ENCODE measurements at places on chromosomes 1 and 21.
A peak's percentile ranks its signal among the peaks of the same experiment; 100 is the strongest.

DNA sequence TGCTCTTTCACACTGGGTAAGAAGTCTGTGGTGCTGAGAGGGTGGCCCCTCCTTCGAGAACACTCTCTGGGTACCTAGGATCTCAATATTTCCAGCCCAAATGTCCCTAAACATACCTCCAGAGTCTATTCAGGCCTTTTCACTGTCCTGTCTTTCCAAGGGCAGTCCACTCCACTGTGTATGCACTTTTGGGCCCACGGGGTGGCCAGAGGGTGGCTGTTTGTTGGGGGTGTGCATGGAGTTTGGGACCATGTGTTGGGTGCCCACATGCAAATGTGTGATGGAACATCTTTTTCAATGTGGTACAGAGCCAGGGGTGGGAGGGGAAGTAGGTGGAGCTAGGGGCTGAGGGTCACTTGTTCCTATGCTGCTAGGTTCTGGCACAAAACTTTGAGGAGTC lies 87.5 kb downstream of the FAM78B start:
- DNase-seq: no peak

DNA sequence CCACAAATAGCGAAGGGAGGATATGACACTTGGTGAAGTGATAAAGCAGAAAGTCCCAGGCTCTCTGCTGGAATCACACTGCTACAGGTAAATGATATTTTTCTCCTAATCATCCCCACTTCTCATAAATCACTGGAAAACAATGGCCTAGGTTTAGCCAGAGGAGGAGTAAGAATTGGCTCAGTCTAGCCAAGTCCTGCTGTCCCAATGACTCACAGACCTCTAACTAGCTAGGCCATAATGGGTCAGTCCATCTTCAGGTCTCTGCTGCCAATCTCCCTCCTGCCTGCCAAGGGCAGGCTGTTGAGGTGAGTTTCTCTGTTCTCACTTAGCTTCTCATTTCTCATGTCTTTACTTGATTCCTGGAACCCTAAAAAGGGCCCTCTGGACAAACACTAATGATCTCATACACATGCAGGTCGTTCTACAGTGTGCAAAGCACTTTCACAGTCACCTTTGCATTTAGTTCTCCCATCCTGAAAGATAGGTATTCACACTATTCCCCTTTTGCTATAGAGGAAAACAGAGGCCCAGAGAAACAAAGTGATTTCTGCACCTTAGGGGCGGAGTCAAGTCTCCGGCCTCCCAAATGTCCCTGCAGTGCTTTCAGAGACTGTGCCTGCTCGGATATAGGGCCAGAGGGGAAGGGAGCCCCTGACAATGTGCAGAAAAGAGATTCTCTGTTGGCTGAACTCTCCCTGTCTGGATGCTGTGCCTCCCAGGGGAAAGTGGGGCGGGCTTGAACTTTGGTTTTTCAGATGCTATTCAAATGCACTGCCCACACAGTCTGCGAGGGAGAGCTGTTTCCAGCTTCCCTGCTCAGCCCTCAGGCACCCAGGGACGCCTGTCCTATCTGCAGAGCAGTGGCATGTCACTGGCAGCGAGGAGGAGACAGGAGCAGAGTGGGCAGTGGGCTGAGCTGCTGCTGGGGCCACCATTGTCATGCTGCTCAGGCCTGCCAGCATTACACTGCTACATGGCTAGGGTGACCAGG lies 3.9 kb upstream of the CDK18 start:
- no peak for DNase-seq

- DNase-seq: no peak
Measured at GRCh38 chr1:29584776-29585175, 348.5 kb downstream of the PTPRU start.

DNA sequence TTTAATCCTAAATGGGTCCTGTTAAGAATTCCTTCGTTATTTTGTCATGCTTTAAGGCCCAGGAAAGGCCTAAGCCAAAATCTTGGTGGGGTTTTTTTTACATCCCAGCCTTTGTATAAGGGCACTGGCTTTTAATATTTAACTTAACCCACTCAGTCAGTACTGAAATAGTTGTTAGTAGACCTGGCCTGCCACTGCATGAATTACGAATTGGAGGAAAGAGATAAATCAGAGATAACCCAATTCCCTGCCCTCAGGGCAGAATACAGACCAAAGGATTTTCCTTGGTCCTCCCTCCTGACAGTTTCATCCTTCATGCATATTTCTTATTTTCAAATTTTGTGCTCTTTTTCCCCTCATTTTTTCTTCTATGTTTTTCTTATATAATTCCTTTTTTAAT lies 193.0 kb downstream of the FASLG start:
- no peak for DNase-seq

GRCh38 chr1:26284597-26285347 lies 4.9 kb downstream of the SH3BGRL3 start:
- DNase-seq: peak; percentile 89

- no peak for DNase-seq
Measured at GRCh38 chr1:30526652-30527345, 196.6 kb downstream of the MATN1 start.

- peak; percentile 44 for DNase-seq
Measured at GRCh38 chr1:54542120-54542961, 5.7 kb upstream of the ACOT11 start.

DNA sequence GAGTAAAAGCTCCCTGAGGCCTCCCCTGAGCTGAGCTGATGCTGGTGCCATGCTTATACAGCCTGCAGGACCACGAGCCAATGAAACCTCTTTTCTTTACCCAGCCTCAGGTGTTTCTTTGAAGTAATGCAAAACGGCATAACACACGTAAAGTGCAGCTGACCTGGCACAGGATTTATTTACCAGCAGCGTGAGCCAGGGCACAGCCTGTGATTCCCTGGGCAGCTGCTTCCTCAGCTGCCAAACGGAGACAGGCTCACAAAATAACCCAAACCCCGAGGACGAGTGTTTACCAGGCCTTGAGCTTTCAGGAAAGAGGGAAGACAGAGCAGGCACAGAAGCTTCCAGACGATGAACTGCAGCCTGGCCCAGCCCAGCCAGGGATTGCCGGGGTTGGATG lies 120.6 kb upstream of the ARHGEF16 start:
- DNase-seq: no peak

- DNase-seq: peak; percentile 39
Measured at GRCh38 chr1:199113265-199113869, 474.5 kb downstream of the PTPRC start.

All from naive thymus-derived CD4-positive, alpha-beta T cell (primary cell).